ENCODE measurements at places on chromosomes 7 and 10. TPM values are rescaled to one million over a fixed set of nuclear protein-coding genes. Genes with fewer than 3 reads are reported as not detected.

- no peak for DNase-seq
These were observed 525 bp downstream of the UBE2D4 start for GRCh38 chr7:43926798-43927123.

DNA sequence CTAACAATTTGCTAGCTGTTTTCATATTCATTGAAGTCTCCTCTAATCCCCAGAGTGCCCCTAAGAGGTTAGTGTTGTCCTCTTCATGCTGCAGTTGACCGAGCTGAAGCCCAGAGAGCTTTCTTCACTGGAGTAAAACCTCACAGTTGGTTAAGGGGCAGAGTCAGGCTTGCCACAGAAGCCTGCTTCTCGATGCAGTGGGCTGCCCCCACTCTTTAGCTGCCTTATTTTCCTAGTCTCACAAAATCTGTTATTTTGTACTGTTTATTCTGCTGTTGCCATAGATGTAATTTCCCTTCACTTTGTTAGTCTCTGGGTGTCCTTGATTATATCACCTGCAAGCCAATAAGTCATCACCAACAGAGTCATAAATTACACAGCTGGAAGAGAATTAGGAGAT lies 56.3 kb upstream of the ZPBP start:
- no peak for DNase-seq

Gene GRM3
- total RNA-seq = 0.15 TPM

DNA sequence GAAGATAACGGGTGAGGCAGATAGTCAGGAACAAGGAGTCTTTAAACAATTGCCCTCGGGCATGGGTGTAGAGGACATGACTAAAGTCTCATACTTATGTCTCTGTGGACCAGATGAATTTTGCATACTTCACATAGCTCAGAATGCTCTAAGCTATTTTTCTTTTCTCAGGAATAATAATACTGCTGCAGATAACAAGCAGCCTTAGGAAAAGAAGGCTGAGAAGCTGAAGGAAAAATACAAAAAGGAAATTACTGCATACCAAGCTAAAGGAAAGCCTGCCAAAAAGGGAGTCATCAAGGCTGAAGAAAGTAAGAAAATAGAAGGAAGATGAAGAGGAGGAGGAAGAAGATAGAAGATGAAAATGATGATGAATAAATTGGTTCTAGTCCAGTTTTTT lies 13.4 kb upstream of the ERCC6 start:
- no peak for DNase-seq

DNA sequence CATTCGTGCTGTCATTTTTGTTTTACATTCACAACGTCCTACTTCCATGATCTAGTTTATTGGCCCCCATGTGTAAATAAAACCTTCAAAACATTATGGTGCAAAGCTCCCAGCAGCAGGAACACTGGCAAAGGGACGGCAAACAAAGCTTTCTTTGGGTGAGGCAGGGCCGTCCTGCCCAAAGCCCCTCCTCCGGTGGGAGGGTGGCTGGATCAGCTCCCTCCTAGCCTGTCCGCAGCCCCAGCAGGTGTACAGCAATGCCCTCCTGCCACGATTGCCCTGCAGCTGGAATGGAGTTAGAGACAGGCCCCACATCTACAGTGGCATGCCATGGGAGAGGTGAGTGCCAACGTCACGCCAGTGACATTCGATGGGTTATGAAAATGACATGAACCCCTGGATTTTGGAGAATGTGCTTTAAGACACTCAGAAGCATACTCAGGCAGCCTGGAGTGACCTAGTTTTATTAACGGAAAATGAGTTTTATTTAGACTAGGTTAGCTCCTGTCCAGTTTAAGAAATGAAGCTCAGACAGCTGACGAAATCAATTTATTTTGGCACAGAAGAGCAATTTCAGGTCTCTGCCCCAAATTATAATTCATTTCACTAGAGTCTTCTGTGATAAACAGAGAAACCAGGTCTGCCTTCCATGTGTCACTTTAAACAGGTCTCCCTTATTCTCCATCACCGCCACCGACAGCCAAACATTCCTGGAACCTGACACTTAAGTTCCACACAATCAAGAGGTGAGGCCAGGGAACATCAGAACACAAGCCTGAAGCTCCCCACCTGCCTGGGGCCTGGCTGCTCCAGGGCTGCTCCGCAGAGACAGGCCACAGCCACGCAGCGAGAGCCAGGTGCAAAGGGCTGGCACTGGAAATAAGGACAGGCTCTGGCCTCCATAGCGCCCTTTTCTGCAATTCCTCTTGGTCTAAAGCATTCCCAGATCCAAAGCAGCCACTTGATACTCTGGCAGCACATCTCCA lies 50.1 kb downstream of the VOPP1 start:
- DNase-seq = no peak

Gene ANK3
- 59.6 TPM for total RNA-seq

DNA sequence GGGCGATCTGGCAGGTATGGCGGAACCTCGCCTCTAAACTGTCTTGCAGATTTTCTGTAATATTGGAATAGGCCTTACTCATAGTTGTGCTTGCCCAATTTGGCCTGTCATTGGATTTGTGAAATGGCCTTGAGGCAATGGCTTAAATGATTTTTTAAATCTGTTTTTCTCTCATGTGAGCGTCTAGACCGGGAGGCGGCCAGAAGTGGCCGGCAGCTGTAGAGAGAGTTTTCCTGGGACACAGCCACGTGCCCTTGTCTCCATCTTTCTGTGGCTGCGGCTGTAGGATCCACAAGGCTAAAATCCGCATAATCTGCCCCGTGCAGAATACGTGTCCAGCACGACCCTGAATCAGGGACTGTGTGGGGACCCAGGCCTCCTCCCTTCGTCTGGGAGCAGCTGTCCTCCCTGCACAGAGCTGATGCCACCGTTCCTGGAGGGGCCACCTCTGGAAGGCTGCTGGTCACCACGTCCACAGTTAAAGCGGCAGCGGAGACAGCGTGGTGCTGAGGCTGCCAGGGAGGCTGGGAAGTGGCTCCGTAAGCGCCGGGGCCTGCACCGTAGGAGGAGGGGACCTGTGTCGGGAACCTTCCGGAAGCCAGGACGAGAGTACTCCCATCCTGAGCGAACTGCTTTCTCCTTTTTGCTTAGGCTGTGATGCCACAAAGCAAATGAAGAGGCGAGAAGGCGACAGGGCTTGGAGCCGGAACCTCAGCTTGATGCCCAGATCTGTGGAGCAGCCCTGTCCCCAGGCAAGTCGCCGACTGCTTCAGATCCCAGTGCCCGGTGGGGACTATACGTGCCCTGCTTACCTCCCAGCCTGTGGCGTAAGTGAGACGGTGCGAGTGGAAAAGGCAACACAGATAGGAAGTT lies 99.8 kb downstream of the DYNC2I1 start:
- DNase-seq = no peak

DNA sequence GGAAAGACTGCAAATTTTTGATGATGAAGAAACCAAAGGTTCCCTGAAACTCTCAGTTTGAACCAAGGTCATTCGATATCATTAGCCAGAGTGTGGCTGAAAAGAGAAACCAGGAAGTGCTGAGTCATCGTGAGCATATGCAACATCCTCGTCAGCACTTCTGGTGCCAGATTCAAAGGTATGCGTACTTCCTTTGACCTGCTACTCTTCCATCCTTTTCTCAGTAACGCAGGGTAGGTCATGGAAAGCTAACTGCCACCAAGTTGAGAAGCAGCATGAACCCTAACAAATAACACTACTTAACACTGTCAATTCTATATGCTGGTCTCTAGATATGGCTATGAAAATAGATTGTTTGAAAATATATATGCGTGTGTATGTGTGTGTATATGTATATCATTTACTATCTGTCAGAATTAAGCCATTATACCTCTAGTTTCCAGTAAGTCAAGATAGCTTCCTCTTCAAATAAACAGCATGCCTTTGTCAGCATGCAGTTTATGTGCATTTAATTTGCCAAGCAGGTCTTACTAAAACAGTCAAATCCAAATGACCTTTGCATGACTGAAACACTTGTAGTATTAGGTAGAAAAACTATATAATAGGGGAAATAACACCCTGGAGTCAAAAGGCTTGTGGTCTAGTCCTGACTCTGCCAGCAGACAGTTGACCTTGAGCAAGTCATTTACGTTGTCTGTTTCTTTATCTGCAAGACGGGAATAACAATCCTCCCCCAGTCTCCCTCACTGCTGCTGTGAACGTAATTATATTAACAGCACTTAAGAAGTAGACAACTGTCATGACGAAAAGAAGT lies 26.4 kb downstream of the CDK6 start:
- peak; percentile 43 for DNase-seq

DNA sequence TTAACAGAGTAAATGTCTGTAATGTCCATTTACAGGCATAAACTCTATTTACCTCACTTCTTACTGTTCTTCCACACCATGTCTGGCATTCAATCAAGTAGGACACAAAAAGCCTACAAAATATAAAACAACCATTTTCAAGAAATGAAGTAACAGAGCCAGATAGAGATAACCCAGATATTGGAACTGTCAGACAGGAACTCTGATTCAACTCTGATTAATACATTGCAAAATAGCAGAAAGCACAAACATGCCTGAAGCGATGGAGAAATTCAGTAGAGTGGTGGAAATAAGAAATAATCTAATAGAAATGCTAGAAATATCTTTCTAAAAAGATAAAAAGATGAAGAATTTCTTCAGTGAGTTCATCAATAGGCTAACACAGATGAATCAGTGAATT lies 964.4 kb downstream of the PCDH15 start:
- no peak for DNase-seq

DNA sequence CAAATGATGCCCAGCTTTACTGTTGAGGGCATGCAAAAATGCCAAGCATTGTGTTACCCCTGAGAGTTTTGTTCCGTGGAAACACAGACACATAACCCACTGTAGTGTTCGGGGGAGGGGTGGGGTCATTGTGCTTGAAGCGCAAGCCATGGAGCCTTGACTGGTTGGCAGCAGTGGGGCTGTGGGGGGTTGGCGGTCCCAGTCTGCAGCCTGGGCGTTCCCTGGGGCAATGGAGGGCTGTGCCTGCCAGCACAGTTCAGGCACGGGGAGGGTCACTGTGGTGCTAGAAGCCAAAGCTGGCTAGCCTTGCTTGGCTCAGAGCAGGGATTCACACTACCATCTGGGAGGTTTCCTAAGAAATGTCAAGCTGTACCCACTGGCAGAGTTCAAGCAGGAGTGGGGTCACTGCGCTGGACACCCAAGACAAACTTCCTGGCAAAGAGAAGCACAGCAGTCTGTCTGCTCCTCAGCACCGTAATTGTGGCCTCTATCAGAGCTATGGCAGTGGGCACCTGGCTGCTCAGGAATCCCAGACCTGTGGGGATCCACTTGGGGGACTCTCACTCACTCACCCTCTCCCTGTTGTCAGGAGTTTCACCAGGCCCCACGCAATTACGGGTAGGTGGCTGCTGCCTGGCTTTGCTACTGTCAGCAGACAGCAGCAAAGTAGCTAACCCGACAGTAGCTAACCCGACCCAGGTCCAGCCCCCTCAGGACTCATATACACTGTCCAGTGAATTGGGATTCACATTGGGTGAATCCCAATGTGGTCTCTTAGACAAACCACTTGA lies 292.4 kb downstream of the ZWINT start:
- no peak for DNase-seq

Gene NODAL
- total RNA-seq = 84.7 TPM

DNA sequence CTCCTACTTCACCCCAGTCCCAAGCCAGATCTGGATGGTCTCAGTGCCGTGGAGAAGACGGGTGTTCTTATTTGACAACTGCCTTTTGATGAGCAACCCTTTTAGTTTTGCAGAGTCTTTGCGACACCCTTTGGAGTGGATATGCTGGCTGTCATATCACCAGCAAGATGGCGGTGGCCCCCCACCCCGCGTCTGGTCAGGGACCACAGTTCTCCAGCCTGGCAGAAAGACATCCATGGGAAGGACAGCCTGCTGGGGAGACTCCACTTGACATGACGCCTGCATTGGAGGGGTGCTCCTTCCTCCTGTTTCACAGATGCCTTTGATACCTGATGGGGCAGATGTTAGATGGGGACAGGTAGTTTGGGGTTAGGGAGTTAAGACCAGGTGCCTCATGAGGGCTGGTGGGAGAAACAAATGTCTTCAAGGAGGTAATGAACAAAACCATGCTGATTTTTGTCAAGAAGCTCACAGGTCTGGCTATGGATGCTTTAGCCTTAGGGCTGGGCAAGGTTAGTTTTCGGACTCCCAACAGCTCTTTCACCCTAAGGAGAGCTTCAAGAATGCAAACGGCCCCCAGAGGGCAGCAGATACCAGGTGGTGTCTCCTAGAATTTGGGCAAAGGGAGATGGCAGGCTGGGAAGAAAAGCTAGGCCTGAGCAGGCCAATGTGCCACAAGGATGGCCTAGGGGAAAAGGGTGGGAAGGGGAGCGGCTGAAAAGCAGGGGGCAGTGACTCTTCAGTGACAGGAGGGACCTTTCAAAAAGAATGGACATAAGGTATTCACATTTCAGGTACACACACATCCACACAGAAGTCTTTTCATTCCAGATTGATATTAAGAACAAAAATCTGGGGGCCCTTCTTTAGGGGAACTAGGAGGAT lies 95.2 kb downstream of the CLEC2L start:
- DNase-seq = peak; percentile 50

Gene ELOVL3
- not detected for total RNA-seq

- no peak for DNase-seq
These were observed 51.4 kb downstream of the DNMBP start for GRCh38 chr10:99958302-99958701.

DNA sequence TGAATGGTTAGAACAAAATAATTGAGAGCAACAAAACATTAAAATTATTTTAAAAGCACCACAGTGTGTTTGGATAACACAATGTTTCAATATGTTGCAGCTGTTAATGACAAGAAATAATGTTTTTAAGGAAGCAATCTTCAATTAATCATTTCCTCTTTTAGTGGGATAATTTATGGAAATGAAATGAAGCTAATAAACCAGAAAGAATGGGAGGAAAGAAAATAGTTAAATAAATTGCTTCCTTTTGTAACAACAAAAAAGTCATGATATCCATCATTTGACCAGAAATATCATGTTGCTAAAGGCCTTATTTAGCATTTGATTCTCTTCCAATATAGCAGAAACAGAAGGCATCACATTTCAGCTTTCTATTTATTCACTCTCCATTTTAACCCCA lies 224.5 kb downstream of the SEMA3A start:
- DNase-seq = no peak

GRCh38 chr7:27066148-27066547 lies 29.7 kb downstream of the HOXA1 start:
- no peak for DNase-seq

DNA sequence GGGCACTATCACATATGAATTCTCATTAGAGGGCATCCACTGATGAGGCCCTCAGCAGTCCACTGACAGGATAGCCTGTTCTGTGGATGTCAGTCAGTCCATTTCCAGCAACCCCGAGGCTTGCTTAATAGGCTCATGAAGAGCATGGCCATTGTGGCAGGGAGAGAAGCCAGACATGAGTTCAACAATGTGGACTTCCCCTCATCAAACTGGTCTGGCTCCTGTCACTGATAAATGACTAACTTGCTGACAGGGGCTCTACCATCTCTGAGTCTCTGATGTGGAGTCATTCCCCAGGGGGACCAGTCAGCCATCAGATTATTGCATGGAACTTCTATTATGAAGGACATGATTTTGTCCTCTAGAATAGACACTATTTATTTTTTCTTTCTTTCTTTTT lies 19.8 kb upstream of the TRIL start:
- DNase-seq = no peak

Gene CLRN3
- not detected for total RNA-seq

Gene ARMC3
- total RNA-seq = 0.09 TPM

Gene FXYD4
- not detected for total RNA-seq

Data from H9 (cell line).